Calu3 (cell line): ENCODE measurements at places on chromosomes 5 and 9. TPM values are rescaled to one million over a fixed set of nuclear protein-coding genes. Genes with fewer than 3 reads are reported as not detected.

DNA sequence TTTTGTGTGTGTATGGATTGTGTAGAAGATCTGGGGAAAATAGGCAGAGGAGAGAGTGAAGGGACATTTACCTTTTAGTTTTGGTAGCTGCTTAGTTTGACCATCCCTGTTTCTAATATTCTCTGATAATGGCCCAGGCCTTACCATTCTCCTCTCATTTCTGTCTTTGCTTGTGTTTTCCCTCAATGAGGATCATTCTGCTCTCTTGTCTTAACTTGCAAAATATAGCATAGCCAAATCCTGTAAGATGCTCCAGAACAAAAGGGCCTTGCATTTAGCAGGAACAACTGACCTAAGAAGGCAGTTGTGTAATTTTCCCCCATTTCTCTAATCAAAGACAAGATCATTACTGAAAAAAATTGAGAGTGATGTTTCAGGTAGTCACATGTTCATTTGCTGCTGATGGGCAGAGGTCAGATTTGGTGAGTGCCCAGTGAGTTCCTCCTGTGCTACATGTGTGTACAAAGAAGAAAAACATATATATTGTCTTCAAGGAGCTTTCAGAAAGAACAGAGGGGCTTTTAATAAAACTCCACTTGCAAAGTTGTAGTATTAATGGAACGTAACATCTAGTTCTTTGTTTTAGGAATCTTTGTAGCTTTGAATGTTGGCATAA, 139.5 kb downstream of the KDM4C start:
- peaks cover under 1% of the 10 kb centered on the region for H3K36me3 ChIP-seq
- peaks cover 7% of the 10 kb centered on the region for H3K4me1 ChIP-seq
- no peaks in the 10 kb centered on the region for H3K27me3 ChIP-seq
- no peak overlapping the region for H3K4me3 ChIP-seq

- no peak for DNase-seq
- H3K4me1 ChIP-seq = peaks cover 17% of the 10 kb centered on the region
- H3K27ac ChIP-seq = no peak overlapping the region
- H3K4me3 ChIP-seq = no peak overlapping the region
These were observed 151.8 kb upstream of the ADRA1B start for GRCh38 chr5:159764283-159765134.

DNA sequence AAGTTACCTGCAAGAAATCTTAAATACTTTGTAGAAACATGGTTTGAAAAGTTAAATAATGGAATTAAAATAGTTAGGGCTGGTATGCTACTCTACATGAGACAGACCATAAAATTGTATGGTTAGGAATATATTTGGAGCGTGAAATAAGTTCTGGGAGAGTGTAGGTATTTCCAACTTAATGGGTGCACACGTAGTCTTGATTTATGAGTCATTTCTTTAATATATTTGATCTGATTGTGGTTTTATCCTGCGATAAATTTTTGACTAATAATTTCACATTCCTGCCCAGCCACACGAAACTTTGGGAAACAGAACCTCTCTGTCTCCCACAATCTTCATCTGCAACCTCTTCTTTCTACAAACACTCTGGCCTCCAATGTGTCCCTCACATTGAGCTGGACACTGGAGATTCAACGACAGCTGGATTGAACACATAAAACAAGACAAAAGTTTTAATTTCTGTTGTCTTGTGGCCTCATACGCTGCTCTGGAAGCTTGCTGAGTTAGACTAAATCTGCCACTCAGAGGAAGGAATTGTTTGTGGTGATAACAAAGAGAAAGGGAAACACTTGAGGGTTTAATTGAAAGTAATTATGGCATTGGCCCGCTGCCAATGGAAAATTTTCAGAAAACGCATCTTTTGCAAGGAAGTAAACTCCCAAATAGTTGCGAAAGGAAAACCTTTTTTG, 201.8 kb upstream of the ZNF608 start:
- no peak overlapping the region for H3K4me3 ChIP-seq
- H3K4me1 ChIP-seq = peaks cover 12% of the 10 kb centered on the region
- H3K36me3 ChIP-seq = no peaks in the 10 kb centered on the region
- H3K27me3 ChIP-seq = no peaks in the 10 kb centered on the region

SLC22A4 gene
- total RNA-seq = 3.0 and 3.1 TPM in 2 replicates

PCDHGB4 gene
- 7.0 and 8.2 TPM in 2 replicates for total RNA-seq
